A549 (cell line): ENCODE measurements at places on chromosomes 6 and 20.

- no peak for DNase-seq
Observed at GRCh38 chr20:20734475-20734948, 22.1 kb upstream of the RALGAPA2 start.

- no peak for DNase-seq
Observed at GRCh38 chr20:61161726-61162390, 90.2 kb upstream of the CDH4 start.

- no peak for DNase-seq
Observed at GRCh38 chr6:13496513-13497190, 9.3 kb upstream of the GFOD1 start.

GRCh38 chr20:61753316-61753942 is 312.3 kb downstream of the TAF4 start:
- no peak for DNase-seq

- DNase-seq: no peak
Observed at GRCh38 chr20:63833776-63834490, 2.9 kb upstream of the ZBTB46 start.

GRCh38 chr6:51265426-51265825 is 446.8 kb downstream of the TFAP2B start:
- DNase-seq: no peak

DNA sequence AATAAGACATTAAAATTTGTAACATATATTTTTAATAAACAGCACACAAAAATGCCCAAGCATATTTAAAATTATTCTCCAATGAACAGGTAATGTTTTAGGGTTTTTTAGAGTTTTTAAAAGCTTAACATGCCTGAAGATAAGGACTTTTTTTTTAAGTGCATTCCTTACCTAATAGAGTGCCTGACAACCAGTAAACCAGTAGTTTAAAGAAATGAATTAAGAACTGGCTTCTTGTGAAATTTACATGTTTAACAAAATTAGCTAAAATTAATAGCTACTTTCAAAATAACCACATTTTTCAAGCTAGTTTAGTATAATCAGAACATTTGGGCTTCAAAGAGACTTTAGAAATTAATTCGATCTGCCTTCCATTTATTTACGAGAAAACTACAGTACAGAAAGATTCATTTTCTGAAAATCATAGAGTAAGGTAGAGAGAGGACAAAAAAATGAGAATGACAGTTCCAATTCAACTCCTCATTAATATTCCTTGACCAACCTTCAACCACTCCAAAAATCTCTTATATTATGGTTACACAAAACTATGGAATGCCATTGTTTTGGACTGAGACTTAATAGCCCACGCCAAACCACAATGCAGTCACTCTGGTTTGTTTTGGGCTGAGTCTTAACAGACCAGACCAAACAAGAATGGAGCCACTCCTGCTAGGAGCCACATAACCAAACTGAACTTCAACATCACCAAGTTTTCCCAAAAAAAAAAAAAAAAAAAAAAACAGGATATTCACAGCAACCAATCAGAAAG is 5.7 kb upstream of the PLN start:
- no peak for DNase-seq

DNA sequence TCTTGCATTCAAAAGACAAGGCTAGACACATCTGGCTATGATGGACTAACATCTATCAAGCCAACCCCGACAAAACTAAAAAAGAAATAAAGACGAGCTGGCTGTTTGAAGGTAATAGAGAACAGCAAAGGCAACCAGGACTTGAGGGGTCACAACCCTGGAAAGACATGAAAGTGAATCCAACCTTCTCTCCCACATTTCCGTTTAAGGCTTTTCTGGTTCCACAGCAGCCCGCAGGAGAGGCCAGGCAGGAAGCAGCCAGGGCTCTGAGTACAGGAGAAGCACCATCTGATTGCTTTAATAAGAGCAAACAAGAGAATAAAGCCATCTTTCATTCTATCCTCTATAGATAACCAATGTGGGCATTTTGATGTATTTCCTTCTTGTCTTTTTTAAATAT is 14.3 kb downstream of the CNKSR3 start:
- no peak for DNase-seq

DNA sequence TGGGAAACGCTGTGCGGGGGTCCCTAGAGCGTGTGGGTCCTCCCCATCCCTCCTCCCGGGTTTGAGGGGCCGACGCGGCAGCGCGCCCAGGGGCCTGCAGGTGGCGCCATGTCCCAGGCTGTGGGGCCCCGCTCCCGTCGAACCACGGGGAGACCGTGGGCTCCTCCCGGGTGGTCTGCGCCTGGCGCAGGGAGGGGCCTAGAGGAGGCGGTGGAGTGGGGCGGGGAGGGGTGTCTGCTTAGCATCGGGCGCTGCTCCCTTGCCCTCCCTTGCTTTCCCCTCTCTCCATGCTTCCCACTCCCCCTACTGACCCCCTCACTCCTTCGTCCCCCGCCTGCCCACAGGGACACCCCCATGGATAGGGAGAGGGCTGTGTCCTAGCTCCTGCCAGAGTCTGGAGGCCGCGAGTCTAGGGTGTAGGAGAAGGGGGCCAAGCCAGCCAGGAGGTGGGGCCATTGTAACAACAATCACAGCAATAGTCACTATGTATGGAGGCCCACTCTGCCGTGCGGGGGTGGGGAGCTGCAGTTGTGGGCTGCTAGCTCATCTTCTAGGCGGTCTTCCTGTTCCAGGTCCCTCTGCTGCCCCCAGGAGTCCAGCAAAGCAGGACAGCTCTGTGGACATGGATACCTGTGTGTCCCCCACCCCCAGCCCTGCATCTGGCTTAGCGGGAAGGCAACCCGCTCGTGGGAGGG is 51.7 kb downstream of the CHMP4B start:
- DNase-seq: peak; percentile 32
